OCI-M1 (cell line): ENCODE measurements at places on chromosomes 16 and 17.
A peak's percentile ranks its signal among the peaks of the same experiment; 100 is the strongest.

GRCh38 chr17:3994221-3994576 lies 30.0 kb upstream of the ATP2A3 start:
- no peak for DNase-seq

DNA sequence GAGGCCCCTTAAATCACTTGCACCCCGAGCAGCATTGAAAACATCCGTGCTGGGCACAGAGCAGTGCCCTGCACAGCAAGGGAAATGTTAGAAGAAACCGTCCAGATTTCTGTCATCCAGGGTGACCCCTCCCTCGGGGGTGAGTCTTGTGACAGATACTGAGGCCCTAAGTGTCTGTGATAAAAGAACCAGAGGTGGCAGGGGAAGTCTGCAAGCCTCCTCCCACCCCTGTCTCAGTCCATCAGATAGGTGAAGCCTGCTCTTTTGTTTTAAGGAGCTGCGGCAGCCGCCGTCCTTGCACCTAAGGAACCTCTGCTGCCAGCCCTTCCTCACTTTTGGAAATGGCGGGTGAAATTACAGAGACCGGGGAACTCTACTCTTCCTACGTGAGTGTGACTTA lies 845 bp upstream of the NAT9 start:
- peak; percentile 52 for DNase-seq

DNA sequence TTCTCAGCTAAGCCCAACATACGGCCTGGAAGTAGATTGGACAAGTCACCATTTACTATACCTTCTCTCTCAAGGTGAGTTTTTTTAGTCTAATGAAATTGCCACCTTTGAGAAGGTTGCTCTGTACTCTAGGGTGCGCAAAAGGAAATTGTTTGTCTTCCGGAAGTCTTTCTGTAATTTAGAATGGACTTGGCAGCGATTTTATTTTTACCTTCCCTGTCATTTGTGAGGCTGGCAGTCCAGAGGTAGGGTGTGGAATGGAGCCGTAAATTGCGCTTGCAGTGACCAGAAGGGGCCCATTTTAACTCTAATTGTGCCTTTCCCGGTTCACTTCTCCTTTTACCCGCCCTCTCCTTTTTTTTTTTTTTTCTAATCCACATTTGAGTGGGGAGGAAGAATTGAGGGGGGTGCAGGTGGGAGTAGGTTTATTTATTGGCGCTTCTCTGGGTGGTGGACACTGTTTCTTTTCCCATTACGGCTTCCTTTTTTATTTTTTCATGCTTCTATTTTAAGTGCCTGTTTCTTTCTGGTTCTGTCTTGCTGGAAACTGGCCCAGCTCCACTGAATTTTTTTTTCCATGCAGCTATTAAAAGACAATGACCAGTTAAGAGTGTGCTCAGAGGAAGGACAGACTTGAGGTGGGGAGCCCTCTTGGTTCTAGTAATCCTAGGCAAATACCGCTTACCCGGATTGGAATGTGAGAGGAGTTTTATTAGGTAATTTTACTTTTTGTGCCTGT lies 89.7 kb upstream of the CLEC18A start:
- no peak for DNase-seq

GRCh38 chr16:23172583-23172982 lies 10.0 kb upstream of the SCNN1G start:
- DNase-seq: no peak

DNA sequence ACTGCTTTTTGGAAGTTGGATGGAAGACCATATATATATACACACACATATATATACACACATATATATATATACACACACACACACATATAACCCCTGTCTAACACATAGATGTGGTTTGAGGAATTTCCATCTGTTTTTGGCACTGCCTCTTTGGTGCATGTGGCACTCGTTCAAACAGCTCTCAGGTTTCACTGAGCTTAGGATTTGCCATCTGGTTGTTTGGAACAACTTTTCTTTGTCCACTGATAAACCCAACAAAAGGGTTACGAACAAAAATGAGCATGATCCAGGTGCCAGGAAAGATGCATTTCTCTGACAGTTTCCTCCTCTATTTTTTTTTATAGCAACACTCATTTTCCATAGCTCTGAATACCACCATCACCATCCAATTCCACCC lies 14.6 kb upstream of the KCNJ16 start:
- no peak for DNase-seq

- DNase-seq: peak; percentile 99
Measured at GRCh38 chr17:14209215-14209614, 27.4 kb downstream of the CDRT15 start.

GRCh38 chr16:27384425-27384824 lies 17.5 kb upstream of the IL21R start:
- no peak for DNase-seq

GRCh38 chr17:28745786-28746411 lies 2.1 kb downstream of the TRAF4 start:
- DNase-seq: no peak
